Breast epithelium (tissue), 4 donors: ENCODE measurements at places on chromosomes 4 and X. TPM values are rescaled to one million over a fixed set of nuclear protein-coding genes. Genes with fewer than 3 reads are reported as not detected.

EDA gene
- total RNA-seq: 5.0 TPM

ZNF275 gene
- total RNA-seq: 13.3 TPM

BEX1 gene
- total RNA-seq: 0.66 TPM

DNA sequence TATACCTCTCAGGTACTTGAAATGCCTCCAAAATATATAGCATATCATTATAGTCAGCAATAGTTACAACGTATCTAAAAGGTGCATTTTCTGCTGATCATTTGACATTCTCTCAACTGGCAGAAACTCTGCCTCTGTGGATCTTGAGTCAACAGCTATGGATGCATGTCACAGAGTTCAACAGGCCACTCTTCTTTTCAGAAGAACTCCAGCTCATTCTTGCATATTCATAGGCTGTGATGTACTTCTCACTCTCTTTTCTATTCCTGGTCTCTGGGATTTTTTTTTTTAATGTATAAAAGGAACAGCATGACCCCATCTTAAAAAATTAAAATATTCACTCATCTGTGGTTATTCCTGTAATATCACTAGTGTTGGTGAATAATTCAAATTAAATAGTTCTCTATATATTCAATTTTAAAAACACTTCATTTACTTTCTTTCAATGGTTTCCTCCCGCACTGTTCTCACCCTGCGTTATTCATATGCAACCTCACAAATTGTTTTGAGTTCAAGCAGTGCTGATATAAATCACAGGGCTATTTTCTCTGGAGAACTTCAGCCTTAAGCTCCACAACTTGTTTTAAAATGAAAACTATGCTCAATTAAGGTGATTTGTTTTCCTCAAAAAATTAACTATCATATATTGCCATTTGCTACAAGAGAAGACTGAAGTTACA lies 1111.2 kb upstream of the ADGRL3 start:
- DNase-seq: no peak

GRCh38 chr4:119536572-119537528 lies 91.8 kb downstream of the PDE5A start:
- no peak for DNase-seq

NPY2R gene
- total RNA-seq: 1.6 TPM
